Fibroblast of skin of right quadriceps (primary cell): ENCODE measurements at places on chromosomes 11 and 22.

DNA sequence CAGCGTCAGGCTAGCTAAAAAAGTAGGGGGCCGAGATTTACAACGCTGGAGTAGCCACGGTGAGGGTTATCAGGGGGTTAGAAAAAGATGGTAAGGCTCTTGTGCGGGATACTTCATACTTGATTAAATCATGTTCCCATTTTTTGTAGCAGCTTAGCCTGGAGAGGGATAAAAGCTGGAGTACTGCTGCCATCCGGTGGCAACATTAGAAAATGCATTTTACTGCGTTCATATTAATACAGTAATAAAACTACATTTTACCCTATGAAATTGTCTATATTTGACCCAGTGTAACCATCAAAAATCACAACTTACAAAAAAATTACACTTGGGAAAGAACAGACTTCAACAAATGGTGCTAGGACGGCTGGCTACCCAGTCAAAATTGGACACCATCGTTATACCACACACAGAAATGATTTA lies 17.3 kb downstream of the RPUSD4 start:
- peak; percentile 40 for DNase-seq

DNA sequence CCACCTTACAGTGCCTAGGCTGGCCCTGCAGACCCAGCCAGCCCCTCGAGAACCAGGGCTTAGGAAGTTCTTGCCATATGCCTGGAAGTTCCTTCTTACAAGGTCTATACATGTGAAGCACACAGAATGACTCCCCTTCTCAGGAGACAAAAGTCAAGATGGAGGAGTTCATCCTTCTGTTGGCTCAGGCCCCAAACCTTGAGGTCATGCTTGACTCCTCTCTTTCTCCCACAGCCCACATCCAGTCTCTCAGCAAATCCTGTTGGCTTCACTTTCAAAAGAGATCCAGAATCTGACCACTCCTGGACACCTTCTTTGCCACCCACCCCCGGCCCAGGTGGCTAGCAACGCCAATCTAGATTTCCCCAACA lies 1.7 kb upstream of the CD248 start:
- no peak for DNase-seq

- no peak for DNase-seq
Measured at GRCh38 chr11:12189543-12190235, 79.3 kb downstream of the MICAL2 start.

DNA sequence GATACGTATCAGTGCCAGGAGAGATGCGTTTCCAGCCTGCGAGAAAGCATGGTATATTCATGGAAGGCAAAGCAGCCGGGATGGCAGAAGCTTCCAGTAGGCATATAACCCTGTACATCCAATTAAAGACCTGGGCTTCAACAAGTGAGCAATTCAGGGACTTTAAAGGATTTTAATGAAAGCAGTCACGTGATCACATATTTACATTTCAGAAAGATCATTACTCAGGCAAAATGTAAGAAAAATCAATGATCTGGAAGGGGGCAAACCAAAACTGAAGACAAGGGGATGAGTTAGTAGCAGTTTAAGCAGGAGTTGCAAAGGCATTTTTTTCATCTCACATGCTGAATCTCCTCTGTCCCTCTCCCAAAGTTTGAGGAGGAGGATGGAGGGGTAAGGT lies 7.8 kb downstream of the CDON start:
- no peak for DNase-seq

- DNase-seq, result no peak
Measured at GRCh38 chr11:120774591-120775386, 249.1 kb upstream of the TBCEL start.

- peak; percentile 21 for DNase-seq
Measured at GRCh38 chr11:101470881-101471520, 112.8 kb downstream of the TRPC6 start.

GRCh38 chr11:92657226-92657625 lies 312.2 kb upstream of the MTNR1B start:
- DNase-seq, result no peak

DNA sequence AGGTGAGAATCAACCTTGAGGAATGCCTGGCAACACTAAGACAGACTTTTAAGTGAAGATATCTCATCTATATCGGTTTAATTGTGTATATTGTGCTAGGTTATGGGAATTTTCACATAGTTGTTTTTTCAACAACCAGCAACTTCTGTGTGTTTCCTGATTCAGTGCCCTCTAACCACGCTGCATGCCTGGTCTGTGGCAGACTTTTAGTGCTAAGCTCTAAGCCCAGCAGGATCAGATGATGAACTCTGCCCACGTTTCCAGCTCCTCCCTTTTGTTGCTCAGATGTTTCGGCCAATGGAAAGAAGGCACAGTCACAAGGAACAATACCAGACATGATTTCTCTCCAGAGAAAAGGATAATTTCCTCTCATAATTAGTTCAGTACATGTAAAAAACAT lies 1.4 kb upstream of the VWA5A start:
- peak; percentile 2 for DNase-seq

DNA sequence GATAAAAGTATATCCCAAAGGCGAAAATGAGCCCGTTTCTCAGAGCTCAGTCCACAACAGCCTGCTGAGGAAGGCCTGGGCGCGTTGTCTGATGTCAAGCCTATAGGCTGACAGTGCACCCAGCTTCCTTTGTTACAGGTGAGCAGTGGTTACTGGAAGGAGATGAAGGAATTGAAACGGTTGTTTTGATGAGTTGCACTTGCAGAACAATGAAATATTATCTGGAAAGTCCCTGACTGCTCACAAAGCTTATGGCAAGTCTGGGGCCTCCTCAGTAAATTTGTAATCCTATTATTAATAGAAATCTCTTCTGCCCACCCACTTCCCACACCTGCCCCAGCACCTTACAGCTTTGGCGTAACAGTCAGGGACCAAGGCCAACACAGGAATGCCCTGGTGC lies 77.8 kb downstream of the C11orf91 start:
- DNase-seq, result no peak

GRCh38 chr11:65159012-65159411 lies 11.0 kb upstream of the SPDYC start:
- no peak for DNase-seq

DNA sequence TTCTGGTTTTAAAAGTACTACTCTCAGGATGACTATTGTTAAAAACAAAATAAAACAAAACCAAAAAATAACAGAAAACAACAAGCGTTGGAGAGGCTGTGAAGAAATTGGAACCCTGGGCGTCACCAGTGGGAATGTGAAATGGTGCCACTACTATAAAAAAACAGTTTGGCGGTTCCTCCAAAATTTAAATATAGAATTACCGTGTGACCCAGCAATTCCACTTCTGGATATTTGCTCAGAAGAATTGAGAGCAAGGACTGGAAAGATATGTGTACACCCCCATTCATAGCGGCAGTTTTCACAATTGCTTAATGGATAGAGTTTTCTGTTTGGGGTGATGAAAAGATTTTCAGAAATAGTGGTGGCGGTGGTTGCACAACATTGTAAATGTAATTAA lies 8.6 kb downstream of the APOA4 start:
- no peak for DNase-seq
